Caco-2 (cell line): ENCODE measurements at places on chromosomes 2 and 18. TPM values are rescaled to one million over a fixed set of nuclear protein-coding genes. Genes with fewer than 3 reads are reported as not detected.

- no peaks in the 10 kb centered on the region for H3K36me3 ChIP-seq
- no peak for DNase-seq
- no peak overlapping the region for H3K4me3 ChIP-seq
- no peak overlapping the region for H3K27ac ChIP-seq
- no peaks in the 10 kb centered on the region for H3K27me3 ChIP-seq
- H3K4me1 ChIP-seq, result no peaks in the 10 kb centered on the region
Measured at GRCh38 chr18:69874058-69874457, 73.6 kb downstream of the CD226 start.

GRCh38 chr2:231925303-231926179 lies 655 bp downstream of the NPPC start:
- H3K4me1 ChIP-seq, result no peaks in the 10 kb centered on the region
- H3K27me3 ChIP-seq, result no peaks in the 10 kb centered on the region; the same call in 1 of the 2 replicates
- H3K27ac ChIP-seq, result no peak overlapping the region
- H3K4me3 ChIP-seq, result peak overlapping the region; percentile 49
- H3K36me3 ChIP-seq, result no peaks in the 10 kb centered on the region

DNA sequence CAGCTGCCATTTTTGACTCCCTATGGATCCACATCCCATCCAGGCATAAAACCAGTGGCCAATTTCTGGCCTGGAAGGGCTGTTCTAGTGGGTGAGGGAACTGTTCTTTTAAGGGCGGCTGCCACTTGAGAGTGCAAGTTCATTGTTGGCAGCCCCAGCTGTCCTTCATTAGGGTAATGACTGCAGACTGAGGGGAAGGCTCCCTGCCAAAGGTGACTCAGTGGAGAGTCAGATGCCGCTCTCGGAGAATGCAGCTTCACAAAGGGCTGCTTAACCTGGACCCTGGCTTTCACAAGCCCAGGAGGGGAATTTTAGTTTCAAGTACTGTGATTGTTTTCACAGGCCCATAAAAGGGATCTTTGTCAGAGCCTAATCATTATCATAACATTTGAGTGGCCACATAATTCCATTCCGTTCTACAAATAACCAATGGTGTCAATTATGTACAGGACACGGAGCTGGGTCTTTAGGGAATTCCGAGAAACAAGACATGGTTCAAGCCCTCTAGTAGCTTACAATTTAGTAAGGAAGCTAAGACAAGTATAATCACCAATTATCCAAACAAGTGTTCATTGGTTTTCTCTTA lies 235.7 kb downstream of the CDCA7 start:
- no peaks in the 10 kb centered on the region for H3K4me1 ChIP-seq
- H3K27me3 ChIP-seq, result no peaks in the 10 kb centered on the region
- no peak overlapping the region for H3K4me3 ChIP-seq

DNA sequence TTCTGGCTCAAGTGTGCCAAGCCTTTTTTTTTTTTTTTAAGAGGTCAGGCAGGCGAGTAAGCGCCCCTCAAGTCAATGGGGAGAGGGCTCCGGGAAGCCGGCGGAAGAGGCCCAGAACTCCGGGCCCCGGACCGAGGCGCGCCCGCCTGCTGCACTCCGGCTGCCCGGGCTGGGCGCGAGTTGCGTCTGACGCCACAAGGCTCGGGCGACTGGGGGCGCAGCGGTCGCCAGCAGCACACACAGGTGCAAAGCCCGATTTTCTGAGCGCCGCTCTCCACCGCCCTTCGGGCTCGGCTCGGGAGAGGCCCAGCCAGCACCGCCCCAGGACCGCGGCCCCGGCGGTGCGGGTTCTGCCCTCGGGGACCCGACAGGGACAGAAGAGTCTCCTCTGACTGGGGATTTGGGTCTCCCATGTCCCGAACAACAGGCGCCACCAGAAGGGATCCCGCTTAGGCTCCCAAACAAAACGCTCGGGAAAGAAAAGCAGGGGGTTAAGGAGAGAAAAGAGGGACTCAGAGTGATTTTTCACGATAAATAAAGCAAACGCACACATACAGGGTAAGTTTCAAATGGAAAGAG lies 787 bp downstream of the ERBB4 start:
- DNase-seq, result peak; percentile 10
- H3K4me1 ChIP-seq, result peaks cover 16% of the 10 kb centered on the region
- H3K4me3 ChIP-seq, result peak overlapping the region; percentile 11
- H3K36me3 ChIP-seq, result no peaks in the 10 kb centered on the region
- H3K27ac ChIP-seq, result no peak overlapping the region

- peaks cover 15% of the 10 kb centered on the region for H3K4me1 ChIP-seq
- peak; percentile 97 for DNase-seq
- H3K4me3 ChIP-seq, result peak overlapping the region; percentile 84
- H3K27ac ChIP-seq, result peak overlapping the region; percentile 74
- no peaks in the 10 kb centered on the region for H3K27me3 ChIP-seq
- no peaks in the 10 kb centered on the region for H3K36me3 ChIP-seq
Measured at GRCh38 chr2:240560480-240561324, 545 bp downstream of the DUSP28 start.

DNA sequence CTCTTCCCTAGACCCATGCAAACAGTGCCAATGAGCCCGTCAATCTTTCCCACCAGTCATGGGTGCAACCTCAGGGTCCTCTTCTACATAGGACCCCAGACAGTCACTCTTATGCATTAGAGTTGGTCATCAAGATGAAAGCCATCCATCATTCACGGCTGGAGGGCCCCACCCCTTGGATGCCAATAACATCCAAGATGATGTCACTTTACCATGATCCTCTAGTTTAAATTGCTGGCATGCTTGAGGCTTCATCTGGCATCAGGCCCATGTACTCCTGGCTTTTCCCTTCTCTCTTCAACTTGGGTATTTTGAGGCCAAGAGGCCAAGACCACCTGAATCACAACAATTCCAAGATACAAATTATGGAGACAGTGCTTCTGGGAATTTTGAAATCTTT lies 91.1 kb upstream of the MAPK4 start:
- no peaks in the 10 kb centered on the region for H3K36me3 ChIP-seq
- no peaks in the 10 kb centered on the region for H3K27me3 ChIP-seq
- H3K4me3 ChIP-seq, result no peak overlapping the region
- DNase-seq, result no peak
- H3K4me1 ChIP-seq, result no peaks in the 10 kb centered on the region

GRCh38 chr2:157404363-157404762 lies 39.5 kb downstream of the CYTIP start:
- no peak for DNase-seq
- no peaks in the 10 kb centered on the region for H3K27me3 ChIP-seq
- H3K27ac ChIP-seq, result no peak overlapping the region

GRCh38 chr2:151570191-151570590 lies 160.5 kb downstream of the RIF1 start:
- H3K4me1 ChIP-seq, result no peaks in the 10 kb centered on the region
- H3K27ac ChIP-seq, result no peak overlapping the region
- H3K36me3 ChIP-seq, result no peaks in the 10 kb centered on the region
- DNase-seq, result no peak
- H3K4me3 ChIP-seq, result no peak overlapping the region
- H3K27me3 ChIP-seq, result no peaks in the 10 kb centered on the region

DNA sequence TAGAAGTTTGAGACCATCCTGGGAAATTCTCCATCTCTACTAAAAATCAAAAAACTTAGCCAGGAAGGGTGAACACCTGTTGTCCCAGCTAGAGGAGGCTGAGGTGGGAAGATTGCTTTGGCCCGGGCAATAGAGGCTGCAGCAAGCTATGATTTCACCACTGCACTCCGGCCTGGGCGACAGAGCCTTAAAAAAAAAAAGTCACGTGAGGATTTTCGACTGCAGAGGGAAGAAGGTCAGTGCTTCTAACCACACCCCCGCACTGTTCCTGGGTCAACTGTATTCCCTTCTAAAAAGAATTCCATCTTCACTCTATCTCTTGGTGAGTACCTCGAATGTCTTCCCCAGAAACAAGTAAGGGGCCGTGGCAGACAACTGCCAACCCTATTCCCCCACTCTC lies 31.3 kb downstream of the ADAM17 start:
- H3K4me1 ChIP-seq, result no peaks in the 10 kb centered on the region
- H3K36me3 ChIP-seq, result peaks cover 3% of the 10 kb centered on the region
- H3K27ac ChIP-seq, result no peak overlapping the region
- H3K4me3 ChIP-seq, result no peak overlapping the region
- DNase-seq, result no peak

- no peaks in the 10 kb centered on the region for H3K36me3 ChIP-seq
- no peak overlapping the region for H3K4me3 ChIP-seq
- no peaks in the 10 kb centered on the region for H3K4me1 ChIP-seq
- H3K27me3 ChIP-seq, result no peaks in the 10 kb centered on the region
Measured at GRCh38 chr2:179898873-179899272, 37.5 kb upstream of the ZNF385B start.

- DNase-seq, result no peak
- no peaks in the 10 kb centered on the region for H3K4me1 ChIP-seq
- no peak overlapping the region for H3K4me3 ChIP-seq
- no peaks in the 10 kb centered on the region for H3K36me3 ChIP-seq
Measured at GRCh38 chr18:70256184-70256583, 32.7 kb upstream of the SOCS6 start.

- no peaks in the 10 kb centered on the region for H3K36me3 ChIP-seq
- H3K27ac ChIP-seq, result no peak overlapping the region
- DNase-seq, result no peak
- H3K4me3 ChIP-seq, result no peak overlapping the region
- no peaks in the 10 kb centered on the region for H3K4me1 ChIP-seq
- no peaks in the 10 kb centered on the region for H3K27me3 ChIP-seq
Measured at GRCh38 chr2:230947908-230948365, 22.9 kb upstream of the GPR55 start.

- H3K4me3 ChIP-seq, result no peak overlapping the region
- H3K4me1 ChIP-seq, result no peaks in the 10 kb centered on the region
- H3K27ac ChIP-seq, result no peak overlapping the region
- H3K36me3 ChIP-seq, result no peaks in the 10 kb centered on the region
- DNase-seq, result no peak
Measured at GRCh38 chr2:157989227-157989626, 112.4 kb upstream of the UPP2 start.

DNA sequence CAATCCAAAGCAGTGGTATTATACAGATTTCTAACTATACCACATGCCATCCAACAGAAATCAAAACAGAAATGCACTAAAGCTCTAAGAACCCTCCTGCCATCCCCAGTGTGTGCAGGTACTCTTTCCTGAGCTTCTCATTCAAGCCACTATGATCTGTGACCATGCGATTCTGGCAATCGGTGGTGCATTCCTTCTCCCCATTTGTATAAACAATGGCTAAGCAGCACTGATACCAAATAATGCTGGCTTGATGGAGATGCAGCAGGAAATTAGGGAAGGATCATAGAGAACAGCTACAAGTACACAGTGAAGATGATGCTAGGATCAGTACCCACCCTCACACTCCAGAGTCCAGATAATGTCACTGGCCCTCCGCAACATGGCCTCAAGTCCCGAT lies 51.8 kb downstream of the PPP4R1 start:
- no peaks in the 10 kb centered on the region for H3K27me3 ChIP-seq
- H3K4me3 ChIP-seq, result no peak overlapping the region
- H3K36me3 ChIP-seq, result peaks cover 2% of the 10 kb centered on the region; the same call in 1 of the 2 replicates
- H3K4me1 ChIP-seq, result no peaks in the 10 kb centered on the region

SDC1 gene
- total RNA-seq, result 23.5 and 24.3 TPM in 2 replicates

PAX8 gene
- total RNA-seq, result 7.5 and 7.7 TPM in 2 replicates

ACMSD gene
- total RNA-seq, result not detected in 2 replicates

RRM2 gene
- 160 and 169 TPM in 2 replicates for total RNA-seq

CKAP2L gene
- total RNA-seq, result 20.7 and 23.6 TPM in 2 replicates

ONECUT2 gene
- 0.28 and 0.86 TPM in 2 replicates for total RNA-seq
